Lower leg skin (tissue), 4 donors: ENCODE measurements at places on chromosomes 2 and 18. TPM values are rescaled to one million over a fixed set of nuclear protein-coding genes. Genes with fewer than 3 reads are reported as not detected.
A peak's percentile ranks its signal among the peaks of the same experiment; 100 is the strongest.

DNA sequence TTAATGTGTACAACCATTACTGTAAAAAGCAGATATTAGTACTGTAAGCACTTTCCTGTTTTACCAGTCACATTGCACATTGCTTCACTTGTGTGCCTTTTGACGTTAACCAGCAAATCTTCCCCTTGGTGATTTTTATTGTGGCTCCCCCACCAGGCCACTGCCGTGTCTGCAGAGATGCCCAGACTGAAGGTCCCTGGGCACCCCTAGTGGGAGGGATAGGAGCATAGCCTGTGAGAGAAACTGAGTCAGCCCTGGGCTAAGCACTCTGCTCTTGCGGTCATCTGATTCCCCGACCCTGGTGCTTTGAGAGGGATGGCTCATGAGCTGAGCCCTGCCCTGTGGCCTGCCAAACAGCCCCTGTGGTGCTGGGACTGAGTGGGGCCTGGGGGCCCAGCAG, 73.4 kb downstream of the INPP4A start:
- DNase-seq = no peak

The MFSD2B gene
- total RNA-seq = not detected

GRCh38 chr2:234469251-234469845, 27.5 kb downstream of the ARL4C start:
- DNase-seq = no peak

DNA sequence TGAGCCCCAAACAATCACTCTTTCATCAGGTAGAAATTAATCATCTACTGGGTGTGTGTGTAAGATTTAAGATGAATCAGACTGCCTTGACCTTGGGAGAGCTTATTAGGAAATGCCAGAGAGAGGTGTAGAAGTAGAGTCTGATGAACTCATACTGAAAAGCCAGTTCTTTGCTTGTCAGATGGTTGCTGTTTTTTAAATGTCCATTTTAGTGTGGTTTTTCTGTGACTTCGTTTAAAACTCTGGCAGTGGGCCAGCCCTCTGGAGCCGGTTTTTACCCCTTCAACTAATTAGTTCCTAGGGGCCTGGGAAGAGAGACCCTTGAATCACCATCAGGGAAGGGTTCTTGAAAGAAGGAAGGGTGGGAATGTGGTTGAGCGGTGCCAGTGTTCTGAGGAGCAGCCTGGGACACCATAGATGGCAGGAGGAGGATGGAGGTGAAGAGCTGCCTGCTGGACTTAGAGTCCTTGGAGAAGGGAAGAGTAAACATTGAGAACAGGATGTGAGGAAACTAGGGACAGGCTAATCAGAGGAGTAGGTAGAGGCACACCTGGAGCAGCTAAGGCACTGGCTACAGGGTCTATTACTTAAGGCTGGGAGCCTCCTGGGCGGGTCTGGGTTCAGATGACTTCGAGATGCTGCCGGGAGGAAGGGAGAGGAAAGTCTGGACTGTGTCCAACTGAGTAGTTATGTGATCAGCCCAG, 66.1 kb downstream of the LRRFIP1 start:
- no peak for DNase-seq

DNA sequence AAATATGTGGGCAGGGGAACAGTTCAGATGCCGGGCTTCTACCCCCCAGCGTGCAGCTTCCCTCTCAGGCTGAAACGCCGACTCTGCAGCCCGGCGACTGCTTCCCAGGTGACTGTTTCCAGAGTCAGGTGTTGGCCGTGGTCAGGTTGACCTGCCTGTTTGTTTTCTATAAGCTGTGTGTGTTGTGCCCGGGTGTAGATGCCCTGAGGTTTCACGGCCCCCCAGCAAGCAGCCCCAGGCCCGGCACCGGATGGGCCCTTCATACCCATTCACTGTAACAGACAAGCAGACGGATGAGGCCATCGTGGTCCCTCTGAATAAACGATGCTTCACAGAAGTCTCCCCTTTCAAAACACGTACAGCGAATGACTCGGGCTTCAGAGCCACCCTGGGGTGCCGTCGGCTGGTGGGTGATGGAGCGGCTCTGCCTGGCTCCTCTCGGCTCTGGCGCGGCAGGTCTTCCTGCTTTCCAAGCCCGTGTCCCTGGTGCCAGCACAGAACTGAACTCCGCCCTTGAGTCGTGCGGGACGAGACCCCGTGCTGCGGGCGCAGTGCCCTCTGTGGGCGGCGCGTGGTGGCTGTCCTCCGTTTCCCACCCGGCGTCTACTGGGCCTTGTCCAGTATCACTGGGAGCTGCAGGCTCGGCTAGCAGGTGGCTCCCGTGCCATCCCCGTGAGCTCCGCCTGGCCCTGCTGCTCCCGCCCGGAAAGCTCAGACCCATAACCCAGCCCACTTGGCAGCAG, 15.0 kb upstream of the KCNG2 start:
- peak; percentile 67 for DNase-seq

The C2orf78 gene
- total RNA-seq = not detected

DNA sequence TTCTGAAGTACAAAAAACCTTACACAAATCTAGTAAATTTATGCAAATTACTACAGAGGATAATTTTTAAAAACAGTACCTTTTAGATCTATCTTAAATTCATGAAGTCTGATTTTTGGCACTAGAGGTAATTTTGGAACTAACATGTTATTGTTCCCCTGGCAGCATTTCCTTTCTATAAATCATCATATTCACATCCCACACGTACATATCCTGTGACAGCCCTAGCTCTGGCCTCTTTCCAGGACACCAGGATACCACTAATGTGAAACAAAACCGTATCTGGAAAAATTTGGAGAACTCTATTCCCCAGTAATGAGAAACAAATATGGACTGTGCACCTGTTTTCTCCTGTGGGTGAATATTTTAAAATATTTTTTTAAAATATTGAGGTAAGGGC, 14.0 kb upstream of the BIRC6 start:
- DNase-seq = no peak
